ENCODE measurements at places on chromosomes 4 and X.

DNA sequence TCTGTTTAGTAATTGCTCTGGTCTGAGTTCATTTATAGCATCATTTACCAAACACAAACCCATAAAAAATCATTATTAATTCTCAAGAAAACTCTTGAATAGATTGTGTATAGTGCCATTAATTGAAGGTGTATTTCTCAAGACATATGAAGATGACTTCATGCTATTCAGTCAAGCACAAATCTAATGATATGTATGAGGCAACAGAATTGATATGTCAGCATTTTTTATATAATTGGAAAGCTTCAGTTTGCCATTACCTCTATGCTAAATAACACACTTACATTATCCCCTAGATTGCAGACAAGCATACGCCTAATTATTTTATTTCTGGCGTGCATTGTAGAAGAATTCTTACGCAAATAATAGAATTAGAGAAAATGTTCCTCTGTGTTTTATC is 461.8 kb downstream of the PDHA2 start:
- no peak for DNase-seq

GRCh38 chr4:59060895-59061294 is 1950.7 kb upstream of the IGFBP7 start:
- no peak for DNase-seq

DNA sequence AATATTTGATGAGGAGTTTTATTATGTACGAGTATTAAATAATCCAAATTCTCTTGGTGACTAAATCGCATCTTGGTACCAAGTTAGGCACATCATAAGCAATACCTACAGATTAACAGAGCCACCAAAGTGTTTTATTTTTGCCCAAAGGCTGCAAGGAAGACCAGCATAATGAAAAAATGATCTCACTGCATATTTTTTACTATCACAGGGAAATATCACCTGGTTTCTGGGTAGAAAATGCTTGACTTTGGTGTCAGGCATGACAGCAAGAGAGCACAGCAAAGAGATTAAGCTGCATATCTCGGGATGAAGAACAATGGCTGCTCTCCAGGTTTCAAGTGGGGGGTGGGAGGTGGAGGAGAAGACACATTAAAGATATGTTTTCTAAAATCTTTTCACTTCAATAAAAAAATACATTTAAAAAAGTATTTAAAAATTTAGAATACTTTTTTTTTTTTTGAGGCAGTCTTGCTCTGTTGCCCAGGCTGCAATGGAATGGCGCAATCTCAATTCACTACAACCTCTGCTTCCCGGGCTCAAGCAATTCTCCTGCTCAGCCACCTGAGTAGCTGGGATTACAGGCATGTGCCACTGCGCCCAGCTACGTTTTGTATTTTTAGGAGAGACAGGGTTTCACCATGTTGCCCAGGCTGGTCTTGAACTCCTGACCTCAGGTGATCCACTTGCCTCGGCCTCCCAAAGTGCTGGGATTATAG is 86.1 kb downstream of the FRYL start:
- no peak for DNase-seq

GRCh38 chr4:150577796-150578195 is 4.2 kb upstream of the MAB21L2 start:
- no peak for DNase-seq

DNA sequence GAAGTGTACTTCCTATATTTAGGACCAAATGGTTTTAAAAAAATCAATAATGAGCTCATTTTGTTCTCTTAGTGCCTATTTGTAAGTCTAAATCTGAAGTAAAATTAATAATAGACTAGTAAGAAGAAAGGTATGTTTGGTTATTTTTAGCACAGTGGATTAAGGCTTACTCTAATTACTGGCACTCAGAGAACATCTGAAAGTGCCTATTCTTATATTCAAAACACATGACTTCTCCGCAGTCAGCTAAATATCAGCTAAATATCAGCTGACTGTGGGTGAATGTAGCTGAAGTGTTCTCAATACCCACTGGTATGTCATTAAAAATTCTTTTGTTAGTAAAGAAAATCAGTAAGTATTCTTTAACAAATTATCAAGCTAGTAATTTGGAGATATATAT is 6.0 kb downstream of the AP1S2 start:
- no peak for DNase-seq

DNA sequence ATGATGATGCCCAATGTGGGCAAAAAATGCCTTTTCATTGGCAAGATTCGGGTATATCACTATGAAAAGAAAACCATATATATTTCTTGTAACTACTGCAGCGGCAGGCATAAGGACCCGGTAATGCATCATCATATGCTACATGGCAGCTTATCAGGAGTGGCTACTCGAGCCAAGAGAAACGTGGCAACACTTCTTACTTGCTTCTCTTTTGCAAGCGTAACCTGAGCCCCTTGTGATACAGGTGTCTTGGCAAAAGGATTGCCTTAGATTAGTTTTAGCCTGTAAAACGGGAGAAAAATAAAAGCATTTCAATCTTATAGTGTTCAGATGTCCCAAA is 280.3 kb downstream of the SPRY1 start:
- DNase-seq, result no peak

DNA sequence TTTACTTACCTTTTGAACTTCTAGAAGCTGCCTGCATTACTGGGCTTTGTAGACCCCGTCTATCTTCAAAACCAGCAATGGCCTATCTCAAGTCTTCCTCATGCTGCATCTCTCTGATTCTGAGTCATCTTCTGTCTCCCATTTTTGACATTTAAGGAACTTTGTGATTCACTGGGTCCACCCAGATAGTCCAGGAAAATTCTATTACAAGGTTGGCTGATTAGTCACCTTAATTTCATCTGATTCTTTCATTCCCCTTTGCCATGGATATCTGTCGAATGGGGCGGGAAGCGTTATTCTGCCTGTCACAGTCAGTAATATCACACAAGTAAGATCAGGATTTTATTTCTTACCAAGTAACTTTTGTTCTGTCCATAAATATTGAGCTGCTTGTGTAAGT is 618.0 kb downstream of the CCSER1 start:
- DNase-seq, result no peak

DNA sequence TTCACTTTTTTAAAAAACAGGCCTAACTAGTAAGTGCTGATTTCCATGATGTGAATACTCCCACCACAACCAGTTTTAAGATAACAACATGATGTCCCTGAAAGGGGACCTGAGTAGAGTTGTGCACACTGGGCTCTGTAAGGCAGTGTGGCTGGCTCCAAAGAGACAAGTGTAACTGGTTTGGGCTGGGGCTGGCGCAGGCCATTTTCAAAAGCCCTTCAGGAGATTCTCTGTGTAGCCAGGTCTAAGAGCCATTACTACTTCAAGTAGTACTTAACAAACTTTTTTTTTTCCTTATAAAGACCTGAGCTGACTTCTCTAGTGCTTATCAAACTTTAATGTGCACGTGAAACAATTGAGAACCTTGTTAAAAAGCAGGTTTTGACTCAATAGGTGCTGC is 4.3 kb downstream of the QRFPR start:
- DNase-seq, result no peak

DNA sequence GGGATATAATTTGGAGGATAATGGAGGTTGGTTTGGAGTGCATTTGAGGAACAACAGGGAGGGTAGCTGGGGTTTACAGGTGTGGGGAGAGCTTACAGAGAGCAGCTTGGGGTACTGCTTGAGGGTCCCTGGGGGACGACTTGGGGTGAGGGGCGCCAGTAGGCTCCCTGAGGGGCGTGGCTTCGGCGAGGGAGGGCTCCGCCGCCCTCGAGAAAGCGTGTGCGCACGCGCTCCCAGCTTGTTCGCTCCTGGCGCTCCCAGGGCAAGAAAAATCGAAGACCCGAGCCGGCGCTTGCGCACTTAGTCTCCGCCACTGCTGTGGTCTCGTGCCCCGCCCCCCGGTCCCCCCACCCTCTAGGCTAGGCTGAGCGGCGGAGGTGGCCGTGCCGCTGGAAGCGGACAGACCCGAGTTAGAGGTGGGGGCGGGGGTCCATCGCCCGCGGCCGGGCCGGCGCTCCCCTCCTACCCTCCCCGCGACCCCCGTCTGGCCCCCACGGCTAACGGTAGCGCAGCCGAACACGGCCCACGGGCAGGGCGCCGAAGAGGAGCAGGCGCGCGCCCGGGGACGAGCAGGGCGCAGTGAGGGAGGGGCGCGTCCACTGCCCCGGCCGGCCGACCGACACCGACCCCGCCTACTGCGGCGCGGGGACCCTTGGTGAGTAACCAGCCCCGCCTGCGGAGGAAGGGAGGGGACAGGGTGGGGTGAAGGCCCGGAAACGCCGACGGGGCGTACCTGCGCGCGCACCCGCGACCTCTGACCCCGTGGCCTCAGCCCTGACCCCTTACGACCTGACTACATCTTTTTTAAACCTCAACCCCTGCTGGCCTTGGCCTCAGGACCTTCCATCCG is 5.4 kb upstream of the CCDC120 start:
- peak; percentile 30 for DNase-seq

- no peak for DNase-seq
These were observed 16.4 kb downstream of the TCEANC start for GRCh38 chrX:13669246-13669737.

- peak; percentile 56 for DNase-seq
These were observed 3.1 kb upstream of the OCIAD2 start for GRCh38 chr4:48909697-48910096.

GRCh38 chrX:141669689-141670088 is 28.9 kb downstream of the SPANXD start:
- DNase-seq, result no peak

GRCh38 chr4:22597471-22597870 is 81.6 kb upstream of the ADGRA3 start:
- DNase-seq, result no peak

GRCh38 chrX:84487365-84488353 is 14.6 kb downstream of the HDX start:
- no peak for DNase-seq

DNA sequence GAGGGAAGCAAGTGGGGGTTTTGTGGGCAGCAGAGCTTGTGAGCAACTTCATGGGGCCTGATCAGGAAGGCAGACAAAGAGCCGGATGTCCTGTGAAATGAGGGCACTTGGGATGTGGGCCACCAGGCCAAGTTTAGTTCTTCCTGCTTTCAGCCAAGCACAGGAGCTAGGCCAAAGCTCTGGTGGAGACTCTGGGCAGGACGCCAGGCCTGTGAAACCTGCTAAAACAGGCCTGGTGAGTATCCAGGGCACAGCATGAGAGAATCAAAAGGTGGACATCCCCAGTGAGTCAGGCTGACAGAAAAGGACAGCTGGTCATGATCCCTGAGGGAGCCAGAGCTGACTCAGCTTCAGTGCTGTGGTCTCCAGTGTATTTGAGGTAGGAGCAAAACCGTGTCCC is 95.7 kb downstream of the NPNT start:
- DNase-seq, result no peak

DNA sequence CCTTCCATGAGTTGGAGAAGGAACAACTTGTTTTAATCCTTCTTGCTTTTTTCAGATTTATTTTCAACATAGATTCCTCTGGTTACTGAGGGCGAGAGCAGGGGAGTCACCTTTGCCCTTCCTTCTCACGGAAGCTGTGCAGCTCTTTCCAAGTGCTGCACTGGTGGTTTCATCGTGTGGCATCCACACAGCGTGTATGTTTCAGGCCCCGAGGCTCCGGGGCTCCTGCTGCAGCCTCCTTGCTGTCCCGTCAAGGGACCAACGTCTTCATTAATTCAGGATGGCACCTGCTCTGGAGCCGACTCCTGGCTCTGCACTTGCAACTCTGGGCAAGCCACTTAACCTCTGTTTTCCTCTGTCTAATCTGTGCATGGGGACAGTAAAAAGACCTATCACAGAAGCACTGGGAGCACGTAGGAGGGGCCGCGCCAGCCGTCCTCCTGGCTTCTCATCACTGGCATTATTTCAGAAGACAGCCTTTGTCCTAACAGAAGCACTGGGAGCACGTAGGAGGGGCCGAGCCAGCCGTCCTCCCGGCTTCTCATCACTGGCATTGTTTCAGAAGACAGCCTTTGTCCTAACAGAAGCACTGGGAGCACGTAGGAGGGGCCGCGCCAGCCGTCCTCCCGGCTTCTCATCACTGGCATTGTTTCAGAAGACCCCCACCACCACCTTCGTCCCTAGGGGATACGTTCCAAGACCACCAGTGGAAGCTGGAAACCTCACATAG is 117.8 kb upstream of the NKX1-1 start:
- no peak for DNase-seq

GRCh38 chr4:31043382-31044062 is 323.4 kb downstream of the PCDH7 start:
- no peak for DNase-seq

- no peak for DNase-seq
These were observed 28.2 kb downstream of the ATP8A1 start for GRCh38 chr4:42628740-42629139.

DNA sequence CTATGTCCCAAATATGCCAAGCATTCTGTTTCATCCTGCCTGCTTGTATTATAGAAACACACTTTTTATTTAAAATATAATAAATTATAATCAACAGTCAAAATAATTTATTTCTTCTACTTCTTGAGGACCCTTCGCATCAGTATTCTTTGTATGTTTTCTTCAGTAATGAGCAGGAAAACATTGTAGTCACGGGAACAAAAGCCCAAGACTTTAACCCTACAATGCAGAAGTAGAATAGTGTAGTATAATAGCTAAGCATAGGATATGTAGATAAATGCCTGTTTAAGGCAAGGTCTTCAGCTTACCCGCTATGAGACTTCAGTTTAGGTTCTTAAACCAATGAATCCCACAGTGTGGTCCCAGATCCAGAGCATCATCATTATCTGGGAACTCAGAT is 156.6 kb downstream of the PPP3CA start:
- DNase-seq, result no peak

DNA sequence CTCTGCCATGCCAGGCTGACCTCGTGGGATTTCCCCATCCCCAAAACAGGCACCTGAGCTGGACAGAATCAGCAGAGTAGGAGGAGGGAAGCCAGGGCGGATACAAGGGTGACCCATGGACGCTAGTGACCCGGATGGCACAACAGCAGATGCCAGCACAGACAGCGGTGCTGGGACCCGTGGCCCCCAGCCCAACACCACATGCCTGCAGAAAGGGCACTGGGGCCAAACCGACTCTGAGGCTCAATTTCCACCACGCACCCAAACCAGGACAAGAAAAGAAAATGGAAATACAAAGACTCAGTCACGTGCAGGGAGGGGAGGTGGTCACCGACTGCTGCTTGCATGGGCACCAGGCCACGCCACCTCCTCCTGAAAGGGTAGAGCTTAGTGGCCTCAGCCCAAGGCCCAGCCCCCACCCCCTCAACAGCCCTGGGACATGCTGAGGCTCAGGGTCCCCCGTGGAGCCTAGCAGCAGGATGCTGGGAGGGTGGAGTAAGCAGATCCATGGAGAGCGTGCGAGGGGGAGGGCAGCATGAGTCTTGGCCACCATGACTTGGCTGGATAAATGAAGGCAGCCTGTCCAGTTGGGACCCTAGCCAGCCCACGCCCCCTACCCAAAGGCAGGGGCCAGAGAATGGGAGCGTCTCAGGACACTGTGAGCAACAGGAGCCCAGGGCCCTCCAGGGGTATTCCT is 47.7 kb downstream of the C4orf50 start:
- no peak for DNase-seq

DNA sequence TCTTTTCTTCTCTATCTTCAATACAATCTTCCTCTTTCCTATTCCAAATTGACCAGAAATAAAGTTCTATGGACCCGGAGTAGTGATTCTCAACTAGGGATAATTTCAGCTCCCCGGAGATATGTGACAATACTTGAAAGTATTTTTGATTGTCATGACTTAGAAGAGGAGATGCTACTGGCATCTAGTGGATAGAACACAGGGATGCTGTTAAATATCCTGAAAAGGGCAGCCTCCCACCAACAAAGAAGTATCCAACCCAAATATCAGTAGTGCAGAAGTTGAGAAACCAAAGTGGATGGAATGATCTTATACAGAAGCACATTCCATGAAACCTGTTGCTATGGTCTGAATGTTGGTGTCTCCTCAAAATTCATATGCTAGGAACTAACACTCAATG is 65.7 kb upstream of the NDST3 start:
- no peak for DNase-seq

Measured in stimulated activated CD4-positive, alpha-beta T cell treated with anti-CD3 and anti-CD28 coated beads, Interleukin-12 subunit alpha, Interleukin-12 subunit beta, amount 100 ng/mL, for 48 hours (primary cell).